ENCODE measurements at places on chromosomes 3 and 15.

DNA sequence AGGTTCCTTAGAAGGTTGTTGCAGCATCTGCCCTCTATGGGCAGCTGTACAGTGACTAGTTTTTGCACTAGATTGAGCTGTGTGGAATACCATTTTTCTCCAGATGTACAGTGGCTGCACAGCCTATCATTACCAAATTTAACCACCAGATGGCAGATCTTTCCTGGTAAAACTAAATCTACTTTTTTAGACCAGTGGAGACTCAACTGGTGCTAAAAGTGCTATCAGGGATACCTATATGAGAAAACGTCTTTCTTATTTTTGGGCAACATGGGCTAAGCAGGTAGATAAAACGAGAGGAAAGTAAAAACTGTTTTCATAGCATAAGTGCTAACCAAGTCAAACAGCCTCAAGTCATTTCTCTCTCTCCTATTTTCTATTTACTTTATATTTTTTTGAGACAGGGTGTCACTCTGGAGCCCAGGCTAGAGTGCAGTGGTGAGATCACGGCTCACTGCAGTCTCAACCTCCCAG, 21.2 kb downstream of the IGSF10 start:
- peak; percentile 53 for DNase-seq

GRCh38 chr3:60301142-60301541, 950.1 kb downstream of the FHIT start:
- peak; percentile 81 for DNase-seq

- no peak for DNase-seq
These were observed 35.3 kb downstream of the CEP152 start for GRCh38 chr15:48775546-48775945.

- no peak for DNase-seq
These were observed 35.1 kb downstream of the MYH15 start for GRCh38 chr3:108475220-108475782.

- no peak for DNase-seq
These were observed 96.7 kb downstream of the TP63 start for GRCh38 chr3:189727898-189728297.

- no peak for DNase-seq
These were observed 7.9 kb downstream of the RAB27A start for GRCh38 chr15:55281517-55282228.

- DNase-seq = no peak
These were observed 76.7 kb upstream of the PHLDB2 start for GRCh38 chr3:111782447-111782782.

DNA sequence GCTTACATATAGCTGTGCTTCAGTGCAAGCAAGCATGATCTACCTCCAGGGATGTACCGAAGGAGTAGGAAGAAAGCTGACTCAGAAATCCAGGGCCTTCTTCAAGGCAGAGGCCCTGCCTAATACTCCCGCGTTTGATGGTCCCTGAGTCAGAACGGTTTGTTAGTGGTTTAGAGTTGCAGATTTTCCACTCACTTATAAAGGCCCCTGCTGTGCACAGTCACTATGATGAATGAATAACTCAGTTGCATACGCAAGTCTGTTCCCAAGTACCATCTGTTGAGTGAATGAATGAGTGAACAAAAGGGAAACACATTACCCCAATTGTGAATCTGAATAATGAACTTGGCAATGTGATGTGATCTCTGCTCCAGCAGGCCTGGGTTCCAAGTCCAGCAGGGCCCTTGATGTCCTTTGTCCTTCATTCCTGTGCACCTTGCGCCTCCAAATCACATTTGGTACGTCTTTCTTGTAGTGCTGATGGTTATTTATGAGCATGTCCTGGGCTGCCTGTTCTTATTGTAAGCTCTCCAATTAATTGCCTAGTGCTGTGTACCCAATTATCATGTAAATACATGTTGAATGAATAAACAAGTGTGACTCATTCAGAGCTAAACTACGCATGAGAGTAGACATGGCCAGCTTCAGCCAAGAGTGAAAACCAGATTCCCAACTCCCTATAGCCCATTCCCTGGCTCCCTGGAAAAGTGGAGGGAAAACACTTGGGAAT, 85.3 kb upstream of the LIMD1 start:
- DNase-seq = peak; percentile 85

GRCh38 chr15:33638453-33638852, 327.7 kb downstream of the RYR3 start:
- DNase-seq = no peak

GRCh38 chr3:43038010-43038409, 58.9 kb downstream of the GASK1A start:
- DNase-seq = no peak

GRCh38 chr15:88748081-88748480, 55.2 kb upstream of the ACAN start:
- no peak for DNase-seq

DNA sequence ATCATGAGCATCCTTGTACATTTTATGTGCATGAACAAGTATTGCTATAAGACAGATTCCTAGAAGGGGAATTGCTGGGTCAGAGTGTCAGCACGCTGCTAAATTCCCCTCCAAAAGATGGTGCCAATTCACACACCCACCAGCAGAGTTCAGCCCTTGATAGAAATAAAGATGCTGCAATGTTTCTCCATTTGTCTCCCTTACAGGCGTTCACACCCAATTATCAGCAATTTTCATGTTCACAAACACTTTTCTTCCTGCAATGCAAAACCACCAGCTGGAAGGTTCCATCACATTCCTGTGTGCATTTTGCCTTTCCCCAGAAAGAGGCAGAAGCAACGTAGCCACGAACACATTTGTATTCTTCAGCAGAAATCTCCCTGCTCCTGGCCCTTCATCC, 3.3 kb upstream of the TAMM41 start:
- no peak for DNase-seq

DNA sequence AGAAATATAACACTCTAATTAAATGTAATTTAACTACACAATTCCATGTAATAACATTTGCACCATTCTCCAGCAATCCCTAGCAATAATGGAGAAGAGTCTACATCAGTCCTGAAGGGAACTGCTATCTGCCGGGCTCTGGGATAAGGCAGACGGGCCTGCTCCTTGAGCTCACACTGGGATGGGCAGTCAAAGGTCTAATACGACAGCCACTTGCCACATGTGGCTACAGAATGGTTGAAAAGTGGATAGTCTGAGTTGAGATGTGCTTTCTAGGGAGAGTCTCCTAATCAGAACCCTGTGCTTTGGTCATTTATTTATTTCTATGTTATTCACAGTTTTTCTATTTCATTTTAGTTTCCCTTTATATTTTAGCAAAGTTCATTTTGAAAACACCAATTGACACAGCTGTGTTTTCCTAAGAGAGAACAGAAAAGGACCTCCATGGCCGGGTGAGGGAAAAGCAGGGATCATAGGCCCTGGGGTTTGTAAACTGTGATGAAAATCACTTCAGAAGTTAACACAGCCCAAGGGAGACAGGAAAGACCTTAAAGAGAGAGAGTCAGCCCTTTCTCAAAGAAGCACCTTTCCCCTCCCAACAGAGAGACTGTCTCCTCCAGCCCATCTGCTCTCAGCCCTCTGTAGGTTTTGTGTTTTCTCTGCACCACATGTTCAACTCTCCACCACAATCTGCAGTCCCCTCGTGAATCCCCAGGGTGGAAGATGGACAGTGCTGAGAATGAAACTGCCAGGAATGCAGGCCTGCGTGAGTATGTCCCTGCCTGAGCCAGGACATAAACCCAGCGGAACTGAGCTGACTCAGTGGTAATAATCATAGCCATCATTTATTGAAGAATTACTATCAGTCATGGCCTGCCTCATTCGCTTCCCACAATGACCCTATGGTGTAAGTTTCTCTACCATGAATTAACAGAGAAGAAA, 11.6 kb downstream of the FSIP1 start:
- peak; percentile 43 for DNase-seq

GRCh38 chr3:136263251-136263650, 13.1 kb downstream of the PCCB start:
- DNase-seq = no peak

DNA sequence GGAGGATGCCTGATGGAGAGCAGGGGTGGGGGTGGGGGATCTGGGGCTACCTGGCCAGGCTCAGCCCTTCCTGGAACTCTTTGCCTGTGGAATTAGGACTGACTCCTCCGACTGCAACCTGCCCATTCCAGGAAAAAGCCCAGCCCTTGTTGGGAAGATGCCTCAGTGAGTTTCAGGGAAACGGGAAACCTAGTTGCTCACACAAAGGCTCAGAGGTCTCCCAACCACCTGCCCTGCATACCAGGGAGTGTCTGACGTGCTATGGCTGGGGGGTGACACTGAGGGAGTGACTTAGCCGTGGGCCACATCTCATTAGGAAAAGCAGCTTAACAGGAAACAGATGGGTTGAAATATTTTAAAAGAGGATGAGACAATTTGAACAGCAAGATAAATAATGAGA, 27.9 kb downstream of the CYP8B1 start:
- DNase-seq = no peak

- DNase-seq = no peak
These were observed 901.2 kb upstream of the NR2F2 start for GRCh38 chr15:95429345-95429744.

DNA sequence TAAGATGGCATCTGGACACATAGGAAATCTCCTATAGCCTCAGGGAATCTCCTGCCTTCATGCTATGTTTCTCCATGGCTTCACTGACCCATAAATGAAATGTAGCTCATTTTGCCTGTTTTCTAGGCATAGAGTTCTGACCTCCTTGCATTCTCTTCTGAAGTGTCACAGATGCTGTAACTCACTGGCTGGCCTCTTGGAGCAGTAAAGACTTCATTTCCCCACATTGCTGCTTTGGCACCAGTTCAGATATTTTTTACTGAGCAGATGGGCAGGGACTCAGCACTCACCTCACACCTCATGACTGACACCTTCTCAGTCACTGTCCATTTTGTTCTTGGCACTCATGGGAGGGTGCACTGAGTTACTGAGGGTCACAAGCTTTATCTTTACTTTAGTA, 286.7 kb upstream of the TGFBR2 start:
- peak; percentile 32 for DNase-seq

GRCh38 chr15:89335298-89336041, 846 bp upstream of the POLG start:
- no peak for DNase-seq

GRCh38 chr3:153337369-153337768, 175.3 kb downstream of the RAP2B start:
- DNase-seq = no peak

GRCh38 chr3:60855250-60855649, 396.0 kb downstream of the FHIT start:
- DNase-seq = no peak

GRCh38 chr15:99925661-99926461, 192.6 kb upstream of the LYSMD4 start:
- DNase-seq = no peak

DNA sequence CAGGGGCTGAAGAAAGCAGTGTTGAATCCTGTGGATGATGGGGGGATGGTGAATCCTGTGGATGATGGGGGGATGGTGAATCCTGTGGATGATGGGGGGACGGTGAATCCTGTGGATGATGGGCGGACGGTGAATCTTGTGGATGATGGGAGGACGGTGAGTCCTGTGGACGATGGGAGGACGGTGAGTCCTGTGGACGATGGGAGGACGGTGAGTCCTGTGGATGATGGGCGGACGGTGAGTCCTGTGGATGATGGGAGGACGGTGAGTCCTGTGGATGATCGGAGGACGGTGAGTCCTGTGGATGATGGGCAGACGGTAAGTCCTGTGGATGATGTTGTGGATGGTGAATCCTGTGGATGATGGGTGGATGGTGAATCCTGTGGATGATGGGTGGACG, 170.7 kb downstream of the SV2B start:
- DNase-seq = no peak

- no peak for DNase-seq
These were observed 57.2 kb downstream of the CRTC3 start for GRCh38 chr15:90586948-90587347.

- DNase-seq = no peak
These were observed 713.3 kb upstream of the EPHA6 start for GRCh38 chr3:96101006-96101560.

DNA sequence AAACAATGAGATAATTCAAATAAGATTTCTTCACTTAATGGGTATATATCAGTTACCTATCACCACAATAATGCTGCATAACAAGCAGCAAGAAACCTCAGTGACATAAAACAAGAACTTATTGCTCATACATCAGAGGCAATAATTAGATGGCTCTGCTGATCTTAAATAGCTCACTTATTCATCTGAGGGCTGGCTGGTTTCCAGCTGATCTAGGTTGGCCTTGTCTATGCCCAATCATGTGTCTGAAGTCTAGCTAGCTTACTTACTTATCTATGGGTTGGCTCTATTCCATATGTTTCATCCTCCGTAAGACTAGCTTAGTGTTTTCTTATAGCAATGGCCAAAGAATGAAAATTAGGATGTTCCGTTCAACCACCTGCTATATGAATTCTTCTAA, 109.4 kb upstream of the AGTR1 start:
- no peak for DNase-seq

GRCh38 chr3:16604433-16604832, 790 bp downstream of the DAZL start:
- no peak for DNase-seq

DNA sequence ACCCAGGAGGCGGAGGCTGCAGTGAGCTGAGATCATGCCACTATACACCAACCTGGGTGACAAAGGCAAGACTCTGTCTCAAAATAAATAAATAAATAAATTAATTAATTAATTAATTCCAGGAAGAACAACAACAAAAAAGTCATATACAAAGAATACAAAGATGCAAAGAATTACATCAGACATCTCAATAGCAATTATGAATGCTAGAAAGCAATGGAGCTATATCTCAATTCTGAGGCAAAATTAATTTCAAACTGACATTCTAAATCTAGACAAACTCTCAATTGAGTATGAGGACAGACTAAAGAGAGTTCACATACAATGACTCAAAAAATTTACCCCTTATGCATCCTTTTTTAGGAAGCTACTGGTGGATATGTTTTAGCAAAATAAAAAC, 69.6 kb upstream of the CTNNB1 start:
- DNase-seq = no peak

- no peak for DNase-seq
These were observed 505.8 kb downstream of the SHQ1 start for GRCh38 chr3:72342450-72342849.

DNA sequence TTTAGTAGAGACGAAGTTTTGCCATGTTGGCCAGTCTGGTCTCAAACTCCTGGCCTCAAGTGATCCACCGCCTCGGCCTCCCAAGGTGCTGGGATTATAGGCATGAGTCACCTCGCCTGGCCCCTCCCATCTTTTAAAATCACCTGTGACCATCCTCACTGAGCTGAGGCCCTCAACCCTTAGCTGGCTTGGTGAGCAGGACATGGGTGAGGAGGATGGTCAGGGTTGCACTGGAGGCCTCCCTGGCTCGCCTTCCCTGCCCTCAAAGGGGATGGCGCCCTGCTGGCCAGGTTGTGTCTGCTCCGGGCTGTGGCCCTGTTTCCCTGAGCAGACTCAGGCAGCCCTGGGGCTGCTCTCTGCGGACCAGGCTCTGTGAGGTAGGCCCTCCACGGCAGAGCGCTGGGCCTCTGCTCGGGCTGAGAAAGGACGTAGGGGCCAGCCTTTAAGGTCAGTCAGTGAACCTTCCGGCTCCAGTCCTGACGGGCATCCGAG, 33.7 kb downstream of the SYNM start:
- no peak for DNase-seq

DNA sequence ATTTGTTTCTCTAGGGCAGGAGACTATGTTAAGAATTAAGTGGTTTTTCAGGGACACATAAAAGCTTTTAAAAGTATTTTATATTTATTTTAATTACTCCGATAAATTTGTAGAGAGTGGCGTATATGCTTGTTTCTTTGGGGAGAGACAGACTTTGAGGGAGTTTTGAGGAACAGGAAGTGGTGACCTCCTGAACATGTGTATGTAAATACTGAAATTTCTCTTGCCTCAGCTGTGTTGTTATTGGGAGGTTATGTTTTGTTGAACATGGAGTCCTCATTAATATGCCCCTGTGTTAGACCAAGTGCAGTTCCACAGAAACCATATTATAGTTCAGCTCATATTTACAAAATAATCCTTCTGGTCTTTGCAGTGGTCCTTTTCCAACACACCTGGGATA, 41.8 kb upstream of the UTS2B start:
- no peak for DNase-seq
